ENCODE measurements at places on chromosomes 6 and 20. TPM values are rescaled to one million over a fixed set of nuclear protein-coding genes. Genes with fewer than 3 reads are reported as not detected.

- no peak for DNase-seq
Measured at GRCh38 chr6:125821825-125822281, 31.1 kb downstream of the NCOA7 start.

DNA sequence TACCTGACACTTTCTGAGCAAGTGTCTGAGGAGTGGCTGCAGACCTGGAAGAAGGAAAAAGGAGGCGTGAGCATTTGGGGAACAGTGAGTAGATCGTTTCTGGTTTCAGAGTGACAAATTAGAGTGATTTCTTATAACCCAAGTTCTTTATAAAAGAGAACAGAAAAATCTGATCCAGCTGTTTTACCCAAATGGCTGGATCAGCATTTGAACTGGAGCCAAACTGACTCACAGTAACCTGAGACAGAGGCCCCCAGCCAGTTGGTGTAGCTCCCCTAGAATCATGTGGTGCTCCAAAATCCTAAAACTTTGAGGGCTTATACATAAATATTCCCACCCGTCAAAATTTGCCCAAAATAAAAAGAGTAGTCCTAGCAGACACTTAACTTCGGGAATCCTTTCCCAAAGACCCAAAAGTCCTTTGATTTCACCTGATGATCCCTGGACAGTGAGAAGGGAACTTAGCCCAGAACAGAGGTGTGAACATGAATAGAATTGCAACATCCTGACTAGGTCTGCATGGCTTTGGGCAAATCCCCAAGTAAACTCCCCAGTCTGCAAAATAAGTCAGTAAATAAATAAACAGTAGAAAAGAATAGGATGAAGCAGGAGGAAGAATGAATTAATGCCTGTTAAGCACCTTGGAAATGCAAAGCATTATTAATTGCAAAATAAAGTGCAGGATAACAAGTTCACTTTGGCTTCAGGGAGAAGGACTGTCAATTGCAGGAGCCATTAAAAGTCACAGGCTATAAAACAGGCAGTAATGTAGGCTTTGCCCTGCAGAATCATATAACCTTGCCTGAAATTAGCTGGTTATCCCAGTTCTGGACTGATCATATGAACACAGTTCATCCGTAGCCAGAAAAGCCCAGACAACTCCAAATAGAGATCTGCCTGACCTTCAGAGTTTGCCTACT, 262.0 kb upstream of the JARID2 start:
- peak; percentile 24 for DNase-seq

COL21A1 gene
- total RNA-seq: under 0.01 TPM

TP53TG5 gene
- not detected for total RNA-seq

- DNase-seq: no peak
Measured at GRCh38 chr6:132715881-132716637, 2.2 kb upstream of the VNN1 start.

GJA10 gene
- total RNA-seq: not detected

TREML2 gene
- total RNA-seq: not detected

DNA sequence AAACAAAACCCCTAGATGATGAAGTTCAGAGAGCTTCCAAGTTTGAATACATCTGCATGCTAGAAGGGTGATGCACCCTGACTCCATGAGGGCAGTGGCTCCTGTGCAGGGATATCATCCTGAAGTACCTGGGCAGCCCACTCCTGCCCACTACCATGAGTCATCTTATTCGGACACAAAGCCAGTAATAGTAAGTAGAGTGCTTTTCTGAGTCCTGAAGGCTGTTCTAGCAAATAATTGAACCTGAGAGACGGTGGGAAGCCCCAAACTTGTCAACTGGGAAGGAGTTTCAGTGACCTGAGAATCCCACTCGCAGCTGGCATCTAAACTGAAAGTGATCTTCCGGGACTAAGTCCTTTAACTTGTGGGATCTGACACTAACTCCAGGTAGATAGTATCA, 152.9 kb upstream of the COL21A1 start:
- DNase-seq: no peak

GRCh38 chr20:45948261-45948733, 13.8 kb downstream of the PCIF1 start:
- no peak for DNase-seq

GRCh38 chr6:123316733-123317323, 319.9 kb downstream of the TRDN start:
- DNase-seq: peak; percentile 30

DNA sequence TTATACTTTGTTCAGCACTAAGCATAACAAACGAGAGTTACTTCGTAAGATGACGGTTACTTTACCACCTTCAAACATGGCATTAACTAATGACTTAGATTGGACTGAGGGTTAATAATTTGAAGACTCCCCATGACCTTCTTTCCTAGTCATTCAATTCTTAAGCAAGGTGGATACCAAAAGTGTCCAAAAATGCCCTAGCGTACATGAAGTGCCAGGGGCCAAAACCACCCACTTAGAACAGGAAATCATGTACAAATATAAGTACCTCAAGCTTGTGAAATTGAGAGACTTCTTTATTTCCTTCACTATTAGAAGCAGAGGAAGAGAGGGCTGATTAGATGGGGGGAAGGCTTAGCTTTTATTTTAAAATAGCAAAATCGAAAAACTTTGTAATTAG, 166.4 kb downstream of the ATXN1 start:
- DNase-seq: no peak

EEF1E1 gene
- 35.8 TPM for total RNA-seq

GRCh38 chr6:136823128-136823660, 802 bp downstream of the PEX7 start:
- DNase-seq: no peak

DNA sequence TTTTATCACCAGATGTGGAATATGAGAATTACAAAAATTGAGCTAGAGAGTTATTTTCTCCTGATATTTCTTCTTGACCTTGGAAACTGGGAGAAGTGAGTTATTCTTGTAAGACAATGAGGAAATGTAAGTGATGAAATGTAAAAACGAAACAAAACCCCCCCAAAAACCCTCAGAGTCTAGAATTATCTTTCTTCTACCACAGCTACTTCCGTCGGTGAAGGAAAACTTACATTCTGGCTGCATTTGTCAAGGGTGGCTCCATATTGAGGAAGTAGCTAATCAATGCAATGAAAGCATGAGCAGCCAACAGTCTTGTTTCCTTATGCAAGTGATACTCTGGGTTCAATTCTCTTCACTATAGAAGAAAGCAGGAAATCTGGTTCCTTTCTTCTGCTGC, 661.7 kb upstream of the CITED2 start:
- no peak for DNase-seq

DNA sequence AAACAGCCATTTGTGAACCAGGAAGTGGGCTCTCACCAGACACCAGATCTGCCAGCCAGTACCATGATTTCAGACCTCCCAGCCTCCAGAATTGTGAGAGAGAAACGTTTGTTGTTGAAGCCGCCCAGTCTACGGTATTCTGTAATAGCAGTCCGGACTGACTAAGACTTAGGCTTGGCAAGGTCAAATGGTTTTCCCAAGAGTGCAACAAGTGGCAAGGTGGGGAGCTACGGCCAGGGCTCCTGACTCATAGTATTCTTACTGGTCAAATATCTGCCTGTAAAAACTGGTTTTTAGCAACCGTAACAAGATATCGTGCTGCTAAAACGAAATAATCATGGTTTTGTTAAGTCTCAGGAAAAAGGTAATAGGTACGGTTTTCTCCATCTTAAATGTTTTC, 37.8 kb downstream of the MCUR1 start:
- DNase-seq: no peak

SOX18 gene
- under 0.01 TPM for total RNA-seq

- DNase-seq: no peak
Measured at GRCh38 chr6:126909493-126909892, 209.0 kb upstream of the RSPO3 start.

STMND1 gene
- not detected for total RNA-seq

DNA sequence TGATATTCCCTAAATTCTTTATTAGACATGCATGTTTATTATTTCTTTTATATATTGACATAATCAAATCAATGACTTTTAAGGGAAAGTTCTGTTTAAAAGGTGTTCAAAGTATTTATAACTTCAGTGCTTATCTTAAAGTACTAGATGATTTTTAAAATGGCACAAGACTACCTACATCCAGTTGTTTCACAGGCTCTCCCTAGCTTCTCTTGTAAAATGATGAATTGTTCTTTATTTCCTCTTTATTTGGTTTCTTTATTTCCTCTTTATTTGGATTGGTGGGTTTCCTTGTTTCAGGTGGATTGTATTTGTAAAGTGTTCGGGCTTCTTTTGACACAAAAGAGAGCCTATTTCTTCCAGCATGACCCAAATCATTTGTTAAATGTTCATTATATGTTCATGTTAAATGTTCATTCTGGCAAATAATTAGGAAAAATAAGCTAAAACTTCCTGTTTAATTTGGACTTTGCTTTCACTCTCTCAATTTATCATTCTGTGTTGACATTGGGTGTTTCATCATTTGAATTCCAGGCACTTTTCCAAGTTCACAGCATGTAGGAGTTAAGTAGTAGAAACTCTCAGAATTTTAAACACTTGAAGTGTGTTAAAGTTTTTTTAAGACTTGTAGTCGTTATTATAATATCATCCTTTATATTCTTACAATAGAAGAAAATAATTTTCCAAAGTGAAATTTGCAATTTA, 24.6 kb downstream of the MLIP start:
- DNase-seq: peak; percentile 59

GSTA3 gene
- total RNA-seq: not detected

- no peak for DNase-seq
Measured at GRCh38 chr6:28124971-28125353, 553 bp downstream of the ZSCAN16 start.

HLA-DRB1 gene
- not detected for total RNA-seq

DNA sequence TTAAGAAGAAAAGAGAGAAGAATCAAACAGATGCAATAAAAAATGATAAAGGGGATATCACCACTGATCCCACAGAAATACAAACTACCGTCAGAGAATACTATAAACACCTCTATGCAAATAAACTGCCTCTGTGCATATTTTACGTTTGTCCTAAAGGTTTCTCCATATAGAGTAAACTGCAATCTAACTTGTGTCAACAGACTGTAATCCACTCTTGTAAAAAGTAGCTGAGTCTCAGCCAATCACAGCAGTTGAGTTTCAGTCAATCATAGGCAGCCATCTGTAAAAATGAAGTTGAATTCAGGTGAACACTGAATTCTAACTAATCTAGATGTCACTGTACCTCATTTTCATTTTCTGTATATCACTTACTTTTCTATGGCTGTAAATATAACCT, 112.2 kb upstream of the SYNCRIP start:
- no peak for DNase-seq

DNA sequence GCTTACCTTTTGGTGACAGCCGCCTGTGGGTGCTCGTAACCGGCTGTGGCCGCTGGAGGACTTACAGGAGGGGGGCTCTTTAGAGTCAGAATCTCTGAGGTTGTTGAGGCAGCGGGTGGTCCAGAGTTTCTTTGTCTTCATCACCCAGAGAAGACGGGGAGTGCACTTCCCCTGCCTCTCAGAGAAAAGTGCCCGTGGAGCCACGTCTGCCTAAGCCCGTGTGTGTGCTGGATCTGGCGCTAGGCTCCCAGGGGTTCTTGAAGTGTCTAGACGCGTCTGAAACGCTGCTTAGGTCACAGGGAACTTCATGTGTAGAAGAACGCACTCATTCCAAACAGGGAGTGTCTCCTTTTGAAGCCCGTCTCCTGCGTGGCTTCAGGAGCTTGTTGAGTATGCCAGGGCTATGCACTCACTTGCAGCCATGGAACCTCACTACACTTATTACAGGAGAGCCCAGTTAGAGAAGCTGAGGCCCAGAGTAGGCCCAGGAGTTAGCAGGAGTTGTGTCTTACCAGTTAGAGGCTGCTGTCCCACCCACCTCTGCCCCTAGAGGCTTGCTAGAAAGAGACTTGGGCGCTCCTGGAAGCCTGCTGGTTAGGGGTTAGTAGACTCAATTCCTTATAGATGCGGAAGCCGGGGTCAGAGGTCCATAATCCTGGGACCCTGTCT, 1.3 kb downstream of the LSM14B start:
- peak; percentile 68 for DNase-seq

TCP11 gene
- 0.32 TPM for total RNA-seq

DNA sequence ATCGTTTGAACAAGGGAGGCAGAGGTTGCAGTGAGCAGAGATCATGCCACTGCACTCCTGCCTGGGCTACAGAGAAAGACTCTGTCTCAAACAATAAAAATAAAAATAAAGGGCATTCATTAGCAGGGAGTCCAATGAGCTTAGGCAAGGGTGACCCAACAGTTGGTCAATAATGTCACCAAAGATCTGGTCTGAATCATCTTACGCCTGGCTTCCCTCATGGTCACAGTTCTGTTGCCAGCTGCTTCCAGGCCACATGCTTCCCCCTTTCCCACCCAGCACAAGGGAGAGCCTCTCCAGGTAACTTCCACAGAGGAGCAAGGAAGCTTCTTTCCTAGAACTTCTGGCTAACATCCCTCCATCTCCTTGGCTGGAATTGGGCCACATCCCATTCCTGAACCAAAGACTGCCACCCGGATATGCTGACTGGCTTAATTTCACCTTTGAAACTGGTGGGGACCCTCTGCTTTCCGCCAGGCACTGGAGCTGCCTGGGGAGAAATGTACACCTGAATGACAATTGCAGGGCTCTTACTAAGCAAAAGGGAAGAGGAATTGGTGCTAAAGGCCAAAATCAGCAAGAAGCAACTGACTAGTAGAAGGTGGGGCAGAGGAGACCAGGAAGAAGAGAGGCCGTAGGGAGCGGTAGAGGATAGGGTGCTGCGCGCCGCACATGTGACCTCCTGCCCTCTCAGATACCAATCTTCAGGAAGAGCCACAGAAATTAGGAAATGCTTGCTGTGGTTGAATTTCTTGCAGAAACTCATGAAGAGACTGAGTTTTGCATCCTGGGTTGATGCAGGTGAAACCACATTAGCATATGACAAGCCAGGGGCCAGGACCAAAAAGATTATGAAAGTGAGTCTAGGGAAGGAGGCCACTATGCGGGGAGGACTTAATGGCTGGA, 8.3 kb upstream of the SCML4 start:
- no peak for DNase-seq

DNA sequence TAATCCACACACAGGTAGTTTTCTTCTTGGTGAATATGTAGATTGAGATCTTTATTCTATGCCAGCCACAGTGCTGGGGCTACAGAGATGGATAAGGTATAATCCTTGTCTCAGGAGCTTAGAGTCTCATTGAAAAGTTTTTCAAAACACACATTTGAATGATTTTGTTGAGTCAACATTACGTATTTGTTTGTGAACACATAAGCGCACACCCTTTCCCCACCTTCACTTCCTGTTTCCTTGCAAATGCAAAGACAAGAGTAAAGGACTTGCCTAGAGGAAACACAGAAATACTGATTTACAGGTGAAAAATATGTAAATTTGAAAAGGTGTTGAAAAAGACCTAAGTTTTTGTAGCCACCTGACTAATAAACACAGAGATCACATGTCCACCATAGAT, 27.8 kb downstream of the VAPB start:
- no peak for DNase-seq

EFCAB8 gene
- 0.32 TPM for total RNA-seq

DNA sequence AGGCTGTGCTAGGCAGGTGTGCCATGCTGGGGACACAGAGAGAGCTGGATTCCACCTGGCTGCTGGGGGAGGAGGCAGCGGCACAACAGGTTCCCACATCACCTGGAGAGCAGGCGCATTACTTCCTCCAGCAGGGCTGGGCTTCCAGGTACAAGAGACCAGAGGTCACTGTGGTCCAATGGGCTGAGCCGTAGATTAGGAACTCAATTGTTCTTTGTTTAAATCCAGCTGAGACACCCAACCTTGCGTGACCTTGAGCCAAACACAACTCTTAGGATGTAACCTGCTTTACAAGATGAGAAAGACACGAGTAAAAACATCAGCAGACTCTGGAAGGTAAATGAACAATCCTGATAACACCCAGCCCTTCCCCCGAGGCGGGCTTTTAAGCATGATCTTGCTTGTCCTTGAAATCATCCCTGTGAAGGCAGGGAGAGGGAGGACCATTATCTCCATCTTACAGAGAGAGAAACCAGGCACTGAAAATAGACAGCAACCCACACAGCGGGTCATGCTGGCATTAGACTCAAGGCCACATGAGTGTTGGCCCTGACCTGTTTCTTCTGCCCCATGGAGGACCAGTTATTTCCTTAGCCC, 216.5 kb upstream of the RREB1 start:
- no peak for DNase-seq
